Body of pancreas (tissue), 4 donors: ENCODE measurements at places on chromosomes 2 and 18. TPM values are rescaled to one million over a fixed set of nuclear protein-coding genes. Genes with fewer than 3 reads are reported as not detected.

Gene MZT2B
- total RNA-seq, result 106 TPM

Gene ELOA2
- not detected for total RNA-seq

Gene PDE11A
- 2.6 TPM for total RNA-seq

Gene COL4A3
- 1.6 TPM for total RNA-seq

Gene LIMS3
- 4.9 TPM for total RNA-seq

Gene ABCB11
- not detected for total RNA-seq

Gene ALPI
- not detected for total RNA-seq

Gene AGXT
- total RNA-seq, result not detected

Gene AQP4
- not detected for total RNA-seq

Gene TBR1
- not detected for total RNA-seq

Gene LIMS2
- total RNA-seq, result 9.6 TPM

Gene ALPP
- total RNA-seq, result 0.52 TPM

Gene NDUFS1
- total RNA-seq, result 18.7 TPM

Gene TGFA
- 18.5 TPM for total RNA-seq

Gene EPB41L3
- 22.1 TPM for total RNA-seq

Gene IL1R2
- total RNA-seq, result 8.0 TPM

Gene FSIP2
- total RNA-seq, result 3.1 TPM

Gene RESP18
- not detected for total RNA-seq

Gene GPC1
- 30.7 TPM for total RNA-seq

Gene C2orf92
- total RNA-seq, result 21.3 TPM

Gene CRYGB
- total RNA-seq, result not detected

Gene ANKRD29
- 0.52 TPM for total RNA-seq

Gene HMSD
- total RNA-seq, result not detected

Gene SAG
- total RNA-seq, result not detected

Gene ADAM23
- total RNA-seq, result under 0.01 TPM

Gene TCF23
- under 0.01 TPM for total RNA-seq
